ENCODE measurements at places on chromosomes 6 and 20.

GRCh38 chr6:119594907-119595306, 245.3 kb upstream of the MAN1A1 start:
- DNase-seq, result no peak

DNA sequence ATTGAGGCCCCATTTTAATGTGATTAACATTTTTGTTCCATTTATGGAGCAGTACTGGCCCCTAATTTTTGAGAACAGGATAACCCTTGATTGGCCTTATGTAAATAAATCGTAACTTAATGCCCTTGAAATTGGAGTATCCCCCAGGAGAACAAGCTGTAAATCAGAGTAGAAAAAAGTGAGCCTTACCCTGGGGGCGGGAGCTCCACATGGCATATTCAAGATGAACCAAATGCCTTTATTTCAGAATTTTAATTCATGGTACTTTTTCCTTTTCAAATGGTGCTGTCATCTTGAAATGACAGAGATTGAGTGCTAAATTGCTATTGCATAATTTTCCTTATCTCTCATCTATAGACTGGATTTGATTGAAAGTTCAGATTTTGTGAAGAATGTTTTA, 809.5 kb upstream of the FLRT3 start:
- no peak for DNase-seq

GRCh38 chr6:150126641-150127291, 16.1 kb upstream of the PPP1R14C start:
- DNase-seq, result no peak

DNA sequence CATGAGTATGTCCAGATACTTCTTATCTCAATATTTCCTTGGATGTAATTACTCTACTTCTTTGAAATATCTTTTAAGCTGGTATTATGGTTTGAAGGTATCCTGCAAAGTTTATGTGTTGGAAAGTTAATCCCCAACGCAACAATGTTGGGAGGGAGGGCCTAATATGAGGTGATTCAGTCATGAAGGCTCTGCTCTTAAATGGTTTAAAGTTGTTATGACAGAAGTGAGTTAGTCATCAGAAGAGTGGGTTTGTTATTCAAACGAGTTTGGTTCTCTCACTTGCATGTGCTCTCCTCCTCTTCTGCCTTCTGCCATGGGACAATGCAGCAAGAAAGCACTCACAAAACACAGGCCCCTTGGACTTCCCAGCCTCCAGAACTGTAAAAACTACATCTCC, 176.3 kb downstream of the KCNQ5 start:
- no peak for DNase-seq

GRCh38 chr6:45658958-45659357, 281.2 kb upstream of the SUPT3H start:
- no peak for DNase-seq

GRCh38 chr20:32368925-32369324, 10.8 kb downstream of the ASXL1 start:
- DNase-seq, result no peak

- no peak for DNase-seq
Observed at GRCh38 chr20:54067606-54068174, 2.7 kb downstream of the BCAS1 start.

GRCh38 chr6:163688739-163689362, 274.3 kb downstream of the QKI start:
- DNase-seq, result no peak

GRCh38 chr6:93373445-93373844, 45.9 kb downstream of the EPHA7 start:
- DNase-seq, result no peak

DNA sequence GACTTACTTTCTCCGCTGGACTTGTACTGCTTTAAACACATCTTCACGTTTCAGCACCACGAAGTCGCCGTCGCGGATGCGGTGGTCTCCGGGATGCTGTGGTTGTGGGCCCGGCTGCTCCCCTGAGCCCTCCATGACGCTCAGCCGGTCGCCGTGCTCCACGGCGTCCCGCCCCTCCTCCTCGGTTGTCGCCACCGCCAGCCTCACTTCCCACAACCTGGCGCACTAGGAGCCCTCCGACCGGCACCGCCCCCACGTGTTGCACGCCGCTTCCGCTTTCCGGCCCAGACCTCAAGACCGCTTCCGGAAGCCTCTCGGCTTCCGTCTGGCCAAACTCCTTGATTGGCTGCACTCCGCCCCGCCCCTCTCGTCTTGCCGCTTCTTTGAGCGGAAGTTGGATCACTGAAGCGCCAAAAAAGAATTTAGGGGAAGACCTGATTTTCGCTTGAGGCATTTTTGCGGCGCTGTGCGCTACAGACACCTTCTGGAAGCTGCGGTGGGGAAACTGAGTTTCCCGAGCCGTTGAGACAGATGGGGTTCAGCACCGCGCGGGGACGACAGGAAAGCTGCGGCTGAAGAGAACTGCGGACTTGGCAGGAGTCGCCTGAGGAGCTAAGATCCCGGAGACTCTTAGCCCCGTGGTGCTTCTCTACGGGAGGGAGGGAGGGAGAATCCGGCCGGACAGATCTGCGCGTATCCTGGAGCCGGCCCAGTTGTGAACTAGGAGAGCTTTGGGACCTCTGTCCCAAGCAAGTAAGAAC, at the start of the genes MCM8 and TRMT6:
TSS of gene MCM8 (plus strand) at position 382 of the 761 bp plus-strand sequence. CDS start 1,364 bp downstream, outside the sequence.
TSS of gene TRMT6 (minus strand) at position 263 of the 761 bp plus-strand sequence. CDS start at position 135, 128 bp downstream.
- DNase-seq, result peak; percentile 91

- no peak for DNase-seq
Observed at GRCh38 chr6:1388630-1389368, 577 bp upstream of the FOXF2 start.

- DNase-seq, result no peak
Observed at GRCh38 chr6:84390851-84391250, 163.4 kb upstream of the CEP162 start.

DNA sequence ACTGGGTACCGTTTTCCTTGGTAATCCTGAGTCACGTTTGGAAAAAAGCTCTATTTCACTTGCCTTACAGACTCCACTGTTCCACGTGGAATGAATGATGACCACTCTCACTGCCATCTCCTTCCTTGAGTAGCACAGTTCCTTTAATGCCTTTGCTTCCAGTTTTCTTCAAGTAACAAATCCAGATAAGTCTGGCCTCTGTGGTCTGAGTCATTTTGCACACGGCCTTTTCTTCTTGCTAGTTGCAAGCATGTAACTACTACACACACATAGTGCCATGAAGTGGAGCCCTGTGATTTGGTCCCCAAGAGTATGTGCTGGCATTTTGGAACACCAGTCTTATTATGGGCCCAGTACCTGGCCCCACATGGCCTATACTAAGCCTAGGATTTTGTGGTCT, 182.8 kb downstream of the SASH1 start:
- no peak for DNase-seq

DNA sequence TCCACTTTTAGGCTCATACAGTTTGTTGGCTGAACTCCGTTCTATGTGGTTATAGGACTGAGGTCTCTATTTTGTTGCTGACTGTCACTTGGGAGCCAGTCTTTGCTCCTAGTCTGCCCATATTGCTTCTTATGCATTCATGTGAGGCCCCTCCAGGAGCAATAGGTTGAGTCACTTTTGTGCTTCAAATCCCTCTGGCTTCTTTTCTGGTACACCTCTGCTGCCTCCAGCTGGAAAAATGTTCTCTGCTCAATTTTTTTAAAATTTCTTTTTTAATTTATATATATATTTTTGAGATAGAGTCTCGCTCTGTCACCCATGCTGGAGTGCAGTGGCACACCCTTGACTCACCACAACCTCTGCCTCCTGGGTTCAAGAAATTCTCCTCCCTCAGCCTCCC, 42.7 kb upstream of the NOX3 start:
- DNase-seq, result no peak

GRCh38 chr6:109793792-109794191, 102.7 kb downstream of the FIG4 start:
- DNase-seq, result no peak

GRCh38 chr6:69914015-69914485, 47.7 kb downstream of the COL19A1 start:
- DNase-seq, result no peak

GRCh38 chr20:22303523-22303922, 280.8 kb downstream of the FOXA2 start:
- no peak for DNase-seq

- DNase-seq, result no peak
Observed at GRCh38 chr6:41692730-41693129, 42.7 kb downstream of the TFEB start.

DNA sequence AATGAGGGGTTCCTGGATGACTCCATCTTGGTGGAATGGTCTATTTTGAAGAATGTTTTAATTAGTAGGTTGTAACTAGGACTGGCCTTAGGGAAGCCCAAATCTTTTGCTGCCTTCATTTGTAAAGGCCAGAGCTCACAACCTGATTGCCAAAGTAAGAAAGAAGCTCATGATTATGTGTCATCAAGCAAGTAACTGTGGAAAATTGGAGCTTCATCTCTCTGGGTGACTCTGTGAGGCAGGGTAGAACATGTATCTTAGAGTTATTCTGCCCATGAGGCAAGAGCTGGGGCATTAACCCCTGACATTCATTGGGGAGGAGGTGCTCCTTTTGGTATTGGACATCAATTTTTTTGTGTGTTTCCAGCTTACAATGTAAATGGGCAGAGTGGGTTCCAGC, 273.9 kb upstream of the JAG1 start:
- DNase-seq, result no peak

DNA sequence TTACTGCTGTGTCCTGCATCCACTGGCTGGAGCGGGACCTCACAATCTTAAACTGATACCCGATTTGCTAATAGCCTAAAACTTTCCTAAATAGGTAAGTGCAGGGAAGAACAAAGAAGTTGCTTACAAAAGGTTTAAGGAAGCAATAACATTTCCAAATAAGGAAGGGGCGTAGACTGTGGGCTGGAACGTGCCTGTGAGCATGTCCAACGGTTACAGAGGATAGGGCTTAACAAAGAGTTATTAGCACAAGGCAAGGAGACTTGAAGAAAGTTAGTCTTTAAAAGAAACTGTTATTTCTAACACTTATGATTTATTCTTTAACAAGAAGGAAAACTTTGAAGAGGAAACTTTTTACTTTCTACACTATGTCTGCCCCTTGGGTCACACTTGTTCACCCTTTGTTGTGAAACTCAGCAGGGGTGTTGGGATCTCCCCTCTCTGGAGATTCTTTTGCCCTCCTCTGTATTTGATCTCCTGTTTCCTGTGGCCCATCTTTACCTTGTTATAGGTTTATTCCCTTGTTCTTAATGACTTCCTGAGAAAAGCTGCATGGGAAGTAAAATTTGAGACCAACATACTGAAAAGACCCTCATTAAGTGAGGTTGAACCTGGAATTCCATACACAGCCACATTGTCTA, 28.7 kb downstream of the KAT14 start:
- no peak for DNase-seq

GRCh38 chr6:88730611-88731011, 232.8 kb downstream of the RNGTT start:
- DNase-seq, result no peak

DNA sequence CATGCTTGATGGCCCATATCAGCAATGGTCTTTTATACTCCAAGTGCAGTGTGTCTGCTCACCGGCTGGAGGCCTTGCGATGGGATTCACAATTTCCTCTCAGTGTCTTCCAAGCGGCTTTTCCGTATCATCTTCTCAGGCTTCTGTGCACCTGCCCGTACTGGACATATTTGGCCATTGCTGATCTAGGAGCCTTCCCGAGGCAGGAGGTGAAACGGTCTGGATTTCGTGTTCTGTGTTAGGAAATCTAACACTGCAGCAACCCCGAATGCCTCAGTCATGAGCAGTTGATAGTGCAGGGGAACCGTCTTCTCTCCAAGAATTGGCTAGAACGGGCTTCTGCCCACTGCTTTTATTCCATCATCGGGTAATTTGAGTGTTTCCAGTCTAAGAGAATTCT, 60.5 kb downstream of the PPP1R14C start:
- DNase-seq, result no peak

- DNase-seq, result no peak
Observed at GRCh38 chr6:134065706-134066105, 13.3 kb upstream of the SLC2A12 start.

DNA sequence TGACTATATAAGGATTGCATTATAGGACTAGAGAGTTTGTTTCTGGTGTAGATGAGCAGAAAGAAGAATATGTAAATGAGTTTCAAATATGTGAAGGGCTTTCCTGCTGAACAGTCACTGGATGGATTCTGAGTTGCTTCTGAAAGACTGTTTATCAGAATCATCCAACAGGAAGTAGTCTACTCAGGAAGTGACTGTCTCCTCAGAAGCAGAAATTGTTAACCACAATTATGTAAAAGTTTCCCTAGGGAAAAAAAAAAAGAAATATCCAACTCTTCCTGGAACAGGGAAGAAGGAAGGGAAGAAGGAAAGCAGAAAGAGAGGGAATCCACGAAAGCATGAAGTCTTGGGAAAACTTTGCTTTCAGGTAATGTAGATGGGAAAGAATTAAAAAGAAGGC, 138.9 kb downstream of the TENT5A start:
- no peak for DNase-seq

GRCh38 chr20:53769041-53769440, 175.4 kb upstream of the ZNF217 start:
- no peak for DNase-seq

DNA sequence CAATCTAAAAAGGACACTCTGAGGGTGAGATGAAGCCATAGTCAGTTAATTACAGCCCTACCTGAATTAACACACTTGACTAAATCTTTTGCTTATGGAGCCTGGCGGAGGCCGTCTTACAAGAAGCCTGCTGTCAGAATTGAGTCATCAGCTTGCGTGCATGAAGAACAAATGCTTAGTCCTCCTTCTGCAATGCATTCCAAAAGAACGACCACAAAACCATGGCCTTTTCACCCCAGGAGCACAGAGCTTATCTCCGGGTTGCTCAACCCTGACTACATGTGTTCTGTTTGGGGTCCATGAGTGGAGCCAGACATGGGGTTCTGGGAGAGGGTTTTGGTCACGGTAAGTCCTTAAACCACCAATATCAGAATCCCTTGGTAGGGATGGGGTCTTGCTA, 318.1 kb downstream of the CLIC5 start:
- no peak for DNase-seq

- DNase-seq, result no peak
Observed at GRCh38 chr6:35428421-35429149, 23.6 kb upstream of the FANCE start.

- no peak for DNase-seq
Observed at GRCh38 chr6:14706378-14706929, 539.4 kb upstream of the JARID2 start.

DNA sequence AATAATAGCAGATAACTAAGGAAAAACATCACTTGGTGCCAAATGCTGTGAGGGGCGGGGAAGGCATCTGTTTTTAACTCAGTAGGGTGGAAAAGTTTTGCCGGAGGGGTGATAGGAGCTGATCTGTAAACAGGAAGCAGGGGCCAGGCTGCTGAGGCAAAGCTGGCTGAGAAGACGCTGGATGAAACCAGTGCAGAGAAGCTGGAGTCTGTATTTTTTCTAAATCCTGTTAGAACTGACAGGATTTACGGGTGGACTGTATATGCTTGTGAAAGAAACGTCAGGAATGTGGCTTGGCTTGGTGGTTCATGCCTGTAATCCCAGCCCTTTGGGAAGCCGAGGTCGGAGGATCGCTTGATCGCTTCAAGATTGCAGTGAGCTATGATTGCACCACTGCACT, 5.6 kb downstream of the PCMTD2 start:
- DNase-seq, result no peak

- DNase-seq, result no peak
Observed at GRCh38 chr6:166782520-166782919, 155.5 kb upstream of the RPS6KA2 start.

Measured in activated naive CD4-positive, alpha-beta T cell (primary cell).